ENCODE measurements at places on chromosomes 6 and 20.

GRCh38 chr6:31945507-31946369, at the start of gene CFB:
Gene CFB, plus strand, starts transcription at chr6:31946095. Its CDS starts 127 bp downstream, at chr6:31946222.
- DNase-seq: peak; percentile 80

DNA sequence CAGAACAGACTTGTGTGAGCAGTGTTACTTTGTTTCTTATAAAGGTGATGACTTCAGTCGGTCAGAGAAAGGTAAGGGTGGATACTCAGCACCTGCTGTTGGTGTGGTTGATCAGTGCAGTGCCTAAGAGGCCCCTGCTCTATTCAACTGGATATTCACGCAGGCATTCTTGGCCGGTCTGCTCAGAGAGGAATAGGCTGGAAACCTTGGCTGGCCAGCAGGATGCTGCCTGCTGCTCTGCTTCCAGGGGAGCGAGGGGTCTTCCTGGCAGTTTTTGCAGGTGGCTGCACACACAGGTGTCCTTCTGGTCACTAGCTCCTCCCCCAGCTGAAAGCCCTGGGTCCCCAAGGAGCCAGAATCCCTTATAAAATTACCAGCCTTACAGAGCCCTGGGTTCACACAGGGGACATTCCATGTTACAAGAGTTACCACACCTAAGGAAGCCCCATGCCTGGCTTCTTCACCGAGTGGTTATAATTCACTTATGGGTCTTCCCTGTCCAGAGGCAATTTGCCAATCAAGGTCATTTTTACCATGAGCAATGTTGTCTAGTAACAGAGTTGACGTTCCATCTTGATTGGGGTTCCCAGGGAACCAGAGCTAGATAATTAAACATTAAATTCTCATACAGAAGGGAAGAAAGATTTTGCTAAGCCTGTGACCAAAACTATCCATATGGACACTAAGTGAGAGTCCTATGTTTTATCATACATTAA, 16.4 kb downstream of the SYNJ2 start:
- DNase-seq: no peak

GRCh38 chr6:99132026-99132635, 184.4 kb upstream of the FBXL4 start:
- DNase-seq: peak; percentile 3

GRCh38 chr20:46691196-46691595, 2.0 kb upstream of the TP53RK start:
- no peak for DNase-seq

DNA sequence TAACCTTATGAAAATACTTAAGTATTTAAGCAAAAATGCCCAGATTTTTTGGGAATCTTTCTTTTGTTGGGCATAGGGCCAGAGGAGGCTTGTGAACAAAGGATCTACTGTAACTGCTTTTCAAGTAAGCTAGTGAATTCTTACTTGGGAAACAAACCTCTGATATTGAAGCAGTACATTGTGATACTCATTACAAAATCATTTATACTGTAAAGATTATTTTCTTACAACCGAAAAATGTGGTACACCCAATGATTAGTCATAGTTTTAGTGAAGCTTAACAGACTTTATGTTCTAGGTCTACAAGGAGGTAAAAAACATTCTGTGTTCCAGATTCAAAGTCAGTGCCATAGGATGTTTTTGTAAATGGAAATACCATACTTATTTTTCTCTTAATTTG, 272.9 kb upstream of the KCNQ5 start:
- peak; percentile 61 for DNase-seq

DNA sequence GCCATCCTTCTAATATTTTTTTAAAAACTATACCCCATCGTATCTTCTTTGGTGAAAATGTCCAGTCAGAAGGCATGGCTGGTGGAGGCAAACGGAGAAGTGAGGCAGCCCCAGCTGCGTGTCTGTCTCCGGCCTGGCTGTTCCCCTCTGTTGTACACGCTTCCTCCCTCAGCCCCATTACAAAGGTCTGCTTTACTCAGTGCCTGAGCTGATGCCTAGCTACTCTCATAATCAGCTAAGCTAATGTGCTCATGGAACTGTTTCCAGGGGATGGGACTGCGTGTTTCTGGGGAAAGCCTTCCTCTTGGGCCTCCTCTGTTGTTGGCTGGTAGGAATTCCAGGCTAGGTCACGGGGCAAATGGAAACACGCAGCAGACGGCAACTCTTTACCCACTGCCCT, 67.3 kb downstream of the PPP1R3G start:
- DNase-seq: no peak

DNA sequence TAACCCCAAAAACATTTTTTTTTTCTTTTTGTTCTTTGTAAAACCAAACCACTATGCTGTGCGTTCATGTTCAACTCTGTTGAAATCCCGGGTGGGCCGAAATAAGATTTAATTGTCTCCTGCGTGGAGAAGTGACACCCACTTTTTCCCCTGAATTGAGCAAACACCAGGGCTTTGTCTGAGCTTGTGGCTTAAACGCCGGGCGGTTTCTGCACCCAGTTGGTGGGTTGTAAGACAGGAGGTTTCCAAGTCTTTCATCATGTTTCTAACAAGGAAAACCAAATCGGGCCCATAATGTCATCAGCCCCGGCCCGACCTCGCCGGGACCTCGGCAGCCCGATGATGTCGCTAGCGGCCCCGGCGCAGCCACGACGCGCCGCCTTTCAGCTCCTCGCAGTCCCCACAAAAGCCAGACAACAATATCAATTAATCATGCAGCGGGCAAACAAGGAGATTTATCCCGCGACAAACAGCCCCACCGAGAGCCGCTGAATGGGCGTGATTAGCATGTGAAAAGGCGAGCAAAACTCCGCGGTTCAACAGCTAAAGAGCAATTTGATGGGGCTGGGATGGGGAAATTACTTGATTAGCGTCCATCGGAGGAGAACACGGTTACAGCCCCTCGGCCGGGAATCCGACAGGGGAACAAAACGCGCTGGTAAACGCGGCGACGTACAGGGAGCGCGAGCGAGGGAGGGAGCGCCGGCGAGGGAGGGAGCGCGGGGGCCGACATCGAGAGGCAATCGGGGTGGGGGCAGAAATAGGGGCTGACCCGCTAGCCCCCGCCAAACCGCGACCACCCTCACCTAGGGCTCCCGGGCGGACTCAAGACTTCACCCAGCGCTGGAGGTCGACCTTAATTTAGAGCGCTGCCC, 5.3 kb downstream of the LINC00237 start:
- peak; percentile 21 for DNase-seq

DNA sequence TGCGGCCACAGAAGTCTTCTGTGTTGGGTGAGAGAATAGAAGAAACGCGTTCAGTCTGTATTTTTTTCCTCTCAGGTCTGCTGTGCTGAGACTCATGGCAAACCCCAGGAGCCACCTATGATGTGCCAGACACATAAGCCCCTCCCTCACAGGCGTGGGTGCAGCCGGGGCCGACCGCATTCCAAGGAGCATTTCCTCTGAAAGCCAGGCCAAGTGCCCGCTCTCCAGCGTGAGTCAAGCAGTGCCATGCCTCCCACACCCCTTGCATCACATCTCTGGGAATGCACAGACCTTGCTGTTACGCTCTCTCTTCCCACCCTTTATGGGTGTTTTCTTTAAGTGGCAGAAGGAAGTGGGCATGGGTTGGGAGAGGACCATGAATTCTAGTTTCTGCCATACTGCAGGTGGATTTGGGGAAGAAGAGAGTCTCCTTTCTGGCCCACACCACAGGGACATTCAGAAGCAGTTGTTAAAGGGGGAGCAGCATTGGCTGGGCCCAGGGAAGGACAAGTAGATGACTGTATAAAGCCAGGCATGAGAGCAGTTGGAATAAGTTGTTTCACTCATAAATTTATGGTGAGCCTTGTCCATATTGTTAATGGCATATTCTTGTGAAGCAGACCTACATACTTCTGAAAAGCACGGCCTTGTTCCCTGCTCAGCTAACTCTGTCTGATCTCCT, 37.1 kb upstream of the TFAP2A start:
- DNase-seq: no peak

- peak; percentile 44 for DNase-seq
Measured at GRCh38 chr6:90537027-90537426, 49.8 kb downstream of the MAP3K7 start.

DNA sequence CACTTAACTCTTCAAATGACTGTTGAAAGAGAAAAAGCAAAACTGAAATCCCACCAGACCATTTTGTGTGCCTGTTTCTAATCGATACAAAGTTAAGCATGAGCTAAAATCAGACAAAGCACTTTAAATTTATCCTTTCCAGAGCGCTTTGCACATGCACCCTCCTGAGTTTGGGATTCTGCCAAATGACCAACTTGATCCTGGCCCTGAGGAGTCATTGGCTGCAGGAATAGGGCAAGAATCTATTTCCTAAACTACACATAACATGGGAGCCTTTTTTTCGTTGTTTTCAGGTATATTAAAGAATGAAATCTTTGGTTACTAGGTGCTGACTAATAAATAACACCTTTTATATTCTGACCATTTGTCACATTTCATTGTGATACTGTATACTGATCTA, 23.8 kb upstream of the MTHFD1L start:
- DNase-seq: no peak

- peak; percentile 34 for DNase-seq
Measured at GRCh38 chr6:32298632-32299336, 72.9 kb downstream of the TSBP1 start.

- no peak for DNase-seq
Measured at GRCh38 chr20:33091147-33091546, 11.7 kb downstream of the BPIFB4 start.

DNA sequence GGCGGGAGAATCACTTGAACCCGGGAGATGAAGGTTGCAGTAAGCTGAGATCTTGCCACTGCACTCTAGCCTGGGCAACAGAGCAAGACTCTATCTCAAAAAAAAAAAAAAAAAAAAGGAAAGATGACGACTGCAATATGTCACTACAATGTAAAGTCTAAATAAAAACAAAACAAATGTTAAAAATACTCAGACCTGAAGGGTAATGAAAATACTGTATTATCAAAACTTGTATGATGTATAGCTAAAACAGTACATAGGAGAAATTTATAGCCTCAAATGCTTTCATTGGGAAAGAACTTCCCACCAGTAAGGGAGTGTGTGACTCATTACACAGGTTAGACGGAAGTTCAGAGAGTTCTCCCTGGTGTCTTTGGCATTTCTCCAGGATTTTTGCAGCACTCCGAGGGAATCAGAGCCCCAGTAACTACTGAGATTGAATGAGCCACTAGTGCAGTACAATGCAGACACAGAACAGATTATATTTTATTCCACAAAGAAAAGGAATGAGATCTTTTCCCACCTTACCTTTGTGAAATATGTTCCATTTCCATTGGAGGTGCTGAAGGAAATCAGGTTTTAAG, 12.5 kb upstream of the RALGAPB start:
- DNase-seq: peak; percentile 84

DNA sequence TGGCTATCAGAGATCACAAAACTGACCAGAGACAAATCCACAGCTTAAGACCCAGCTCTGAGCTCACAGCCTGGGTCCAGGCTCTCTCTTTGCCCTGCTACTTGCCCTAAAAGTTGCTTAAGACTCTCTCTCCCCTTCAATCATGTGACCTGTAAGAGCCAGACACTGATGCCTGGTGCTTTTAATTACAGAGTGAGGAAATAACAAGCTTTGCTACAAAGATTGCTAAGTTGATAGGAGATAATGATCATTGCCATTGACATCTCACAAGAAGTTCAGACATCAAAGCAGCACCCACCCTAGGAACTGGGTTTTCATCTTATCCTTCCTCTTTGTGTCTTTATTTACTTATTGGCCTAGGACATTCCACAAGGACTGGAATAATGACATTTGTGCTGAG, 125.9 kb upstream of the CD93 start:
- DNase-seq: no peak

DNA sequence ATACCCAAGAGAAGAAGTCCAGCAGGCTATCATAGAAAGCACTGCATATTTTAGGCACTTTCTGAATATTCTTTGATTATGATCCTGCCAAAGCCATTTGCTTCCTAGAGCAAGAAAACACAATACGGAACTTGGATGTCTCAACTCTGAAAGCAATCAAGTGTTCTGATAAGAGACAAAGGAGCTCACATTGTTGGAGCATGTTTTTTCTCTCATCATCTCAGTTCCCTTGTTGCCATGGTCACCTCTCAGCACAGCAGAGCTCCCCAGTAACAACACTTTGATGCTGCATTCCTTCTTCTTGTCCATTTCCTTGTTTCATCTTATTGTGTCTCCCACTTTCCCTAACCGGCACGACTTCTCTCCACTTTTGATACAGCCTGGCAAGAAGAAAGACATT, 168.7 kb upstream of the FUT9 start:
- DNase-seq: no peak

- DNase-seq: no peak
Measured at GRCh38 chr6:40376113-40376650, 211.0 kb downstream of the LRFN2 start.

- no peak for DNase-seq
Measured at GRCh38 chr6:163916315-163917081, 502.0 kb downstream of the QKI start.

- DNase-seq: no peak
Measured at GRCh38 chr6:161225681-161226008, 48.2 kb downstream of the AGPAT4 start.
